ENCODE measurements at places on chromosomes 1 and 21.

- DNase-seq, result no peak
Measured at GRCh38 chr1:17121881-17122280, 2.6 kb upstream of the PADI2 start.

DNA sequence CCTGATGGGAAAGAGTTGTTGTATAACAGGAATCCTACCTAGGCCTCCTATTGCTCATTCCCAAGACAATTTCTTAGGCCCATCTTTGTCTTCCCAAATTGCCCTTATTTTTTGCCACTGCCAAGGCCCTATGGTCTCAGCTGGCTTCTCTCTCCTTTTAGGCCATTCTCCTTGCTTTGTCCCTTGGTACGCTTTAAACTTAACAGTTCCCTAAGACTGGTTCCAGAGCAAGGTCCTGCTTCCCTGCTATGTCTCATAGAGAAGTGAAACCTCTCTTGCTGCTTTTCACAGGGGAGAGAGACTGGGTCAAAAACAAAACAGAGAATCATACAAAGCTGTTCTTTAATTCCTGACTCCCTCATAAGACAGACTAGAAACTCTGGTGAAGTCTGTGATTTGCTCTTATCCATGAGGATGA, 77.1 kb downstream of the XCL2 start:
- DNase-seq, result no peak

DNA sequence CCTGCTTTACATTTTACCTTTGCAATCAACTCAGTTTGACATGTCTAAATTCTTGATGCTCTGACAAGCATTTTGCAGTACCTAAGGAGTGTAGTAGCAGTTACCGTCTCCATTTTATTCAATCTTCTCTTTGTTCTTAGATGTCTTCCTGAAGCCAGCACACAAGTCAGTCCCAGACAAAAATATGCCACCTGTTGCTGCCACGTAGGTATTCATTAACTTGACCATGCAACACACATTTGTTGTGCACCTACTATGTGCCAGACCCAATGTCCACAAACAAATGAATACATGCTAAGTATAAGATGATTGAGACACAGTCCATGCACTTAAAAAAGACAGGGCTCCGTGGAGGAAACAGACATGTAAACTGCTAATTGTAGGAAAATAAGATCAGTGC, 81.5 kb upstream of the NGF start:
- no peak for DNase-seq

GRCh38 chr1:162319493-162320175, 57.0 kb downstream of the SPATA46 start:
- peak; percentile 18 for DNase-seq

GRCh38 chr1:240031009-240031408, 60.7 kb upstream of the FMN2 start:
- peak; percentile 53 for DNase-seq

GRCh38 chr1:213166852-213167251, 115.8 kb downstream of the RPS6KC1 start:
- no peak for DNase-seq

- no peak for DNase-seq
Measured at GRCh38 chr21:46594276-46594675, 10.6 kb downstream of the S100B start.

DNA sequence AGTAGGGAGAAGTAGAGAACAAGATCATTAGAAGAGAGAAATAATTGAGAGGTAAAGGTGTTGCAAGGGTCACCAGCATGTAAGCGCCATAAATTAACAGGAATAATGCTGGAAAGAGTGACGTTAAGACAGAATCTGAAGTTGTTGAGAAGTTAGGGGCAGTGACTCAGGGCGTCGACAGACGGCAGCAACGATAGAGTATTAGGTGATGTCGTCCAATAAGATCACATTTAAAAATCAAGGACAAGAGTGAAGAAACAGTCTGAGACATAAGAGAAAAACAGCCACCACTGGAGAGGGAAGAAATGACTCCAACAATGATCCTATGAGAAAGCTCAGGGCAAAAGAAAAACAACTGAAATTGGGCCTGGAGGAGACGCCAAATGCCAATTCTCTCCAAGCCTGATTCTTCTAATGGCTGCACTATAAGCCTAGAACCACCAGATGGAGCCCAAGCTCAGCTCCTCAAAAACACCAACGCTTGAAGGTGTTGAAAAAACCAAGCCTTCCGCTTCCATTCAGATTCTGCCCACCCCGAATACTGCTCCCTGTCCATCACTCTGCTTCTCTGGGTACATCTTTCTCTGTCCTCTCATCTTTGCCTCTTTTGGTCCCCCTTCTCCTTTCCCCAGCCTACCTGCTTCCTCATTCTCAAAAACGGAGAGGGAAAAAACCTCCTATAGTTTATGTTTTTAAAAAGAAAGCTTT, 70.0 kb downstream of the LUZP1 start:
- DNase-seq, result no peak

DNA sequence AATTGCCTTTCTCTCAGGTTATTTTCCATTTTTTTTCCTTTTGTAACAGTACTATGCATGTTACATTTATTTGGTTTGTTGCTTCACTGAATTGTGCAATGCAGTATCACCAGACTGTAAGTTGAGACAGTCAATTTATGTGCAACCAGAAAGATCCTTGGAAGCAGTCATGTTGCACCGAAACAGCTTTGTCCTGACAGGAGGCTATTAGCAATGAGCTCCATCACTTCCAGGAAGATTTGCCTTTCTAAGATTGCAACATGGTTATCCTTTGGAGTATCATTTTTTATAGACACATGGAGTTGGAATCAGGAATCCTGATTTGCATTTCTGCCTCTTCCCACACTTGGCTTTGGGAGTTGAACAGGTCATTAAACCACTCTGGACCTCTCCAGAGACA, 84.5 kb upstream of the ST6GALNAC5 start:
- DNase-seq, result no peak

DNA sequence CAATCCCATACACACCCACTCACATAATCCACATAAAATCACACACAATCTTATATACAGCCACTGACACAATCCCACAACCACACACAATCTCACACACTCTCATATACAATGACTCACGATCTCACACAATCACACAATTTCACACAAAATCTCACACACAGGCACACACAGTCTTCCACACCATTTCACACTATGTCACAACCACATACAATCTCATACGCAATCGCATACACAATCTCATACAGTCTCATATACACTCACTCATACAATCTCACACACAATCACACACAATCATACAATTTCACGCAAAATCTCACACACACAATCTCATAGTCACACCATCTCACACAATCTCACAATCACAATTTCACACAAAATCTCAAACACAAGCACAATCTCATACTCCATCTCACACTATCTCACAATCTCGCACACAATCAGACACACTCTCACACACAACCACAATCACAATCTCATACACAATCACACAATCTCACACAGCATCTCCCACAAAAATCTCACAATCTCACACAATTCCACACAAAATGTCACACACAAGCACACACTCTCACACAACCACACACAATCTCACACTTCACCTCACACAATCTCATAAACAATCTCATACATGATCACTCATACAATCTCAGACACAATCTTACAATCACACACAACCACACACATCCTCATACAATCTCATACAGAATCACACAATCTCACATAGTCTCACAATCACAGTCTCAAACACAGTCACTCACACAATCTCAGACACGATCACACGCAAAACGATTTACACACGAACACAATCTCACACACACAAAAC, 18.5 kb downstream of the CASZ1 start:
- no peak for DNase-seq

DNA sequence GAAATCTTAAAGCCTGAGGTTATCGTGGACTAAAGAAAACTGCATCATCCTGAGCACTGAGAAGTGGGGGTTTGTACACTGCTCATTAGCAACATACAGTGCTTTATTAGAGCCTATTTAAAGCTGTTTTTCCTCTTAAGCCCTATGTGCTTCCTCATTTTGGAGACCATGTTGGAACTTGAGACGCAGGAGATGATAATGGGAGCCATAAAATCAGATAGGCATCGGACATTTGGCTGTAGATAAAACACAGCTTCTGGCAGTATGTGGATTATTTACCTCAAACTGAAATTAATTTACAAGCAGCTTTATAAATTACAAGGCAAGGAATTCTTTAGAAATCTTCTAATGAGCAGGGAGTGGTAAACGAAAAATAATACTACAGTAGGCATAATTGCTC, 147.7 kb upstream of the IVNS1ABP start:
- no peak for DNase-seq

GRCh38 chr1:7770669-7770996, 463 bp upstream of the VAMP3 start:
- no peak for DNase-seq

- peak; percentile 38 for DNase-seq
Measured at GRCh38 chr1:236489710-236490377, 33.9 kb upstream of the LGALS8 start.

- DNase-seq, result no peak
Measured at GRCh38 chr1:183075861-183076260, 52.6 kb downstream of the LAMC1 start.

Data from H54 (cell line).